Glutamatergic neuron (in vitro differentiated cells): ENCODE measurements at places on chromosomes 3 and 15.

GRCh38 chr3:175989161-175989560, 1130.0 kb downstream of the NAALADL2 start:
- no peak for DNase-seq

GRCh38 chr15:25094519-25094918, 139.7 kb downstream of the SNRPN start:
- no peak for DNase-seq

GRCh38 chr15:36090286-36090946, 489.0 kb upstream of the CDIN1 start:
- no peak for DNase-seq

DNA sequence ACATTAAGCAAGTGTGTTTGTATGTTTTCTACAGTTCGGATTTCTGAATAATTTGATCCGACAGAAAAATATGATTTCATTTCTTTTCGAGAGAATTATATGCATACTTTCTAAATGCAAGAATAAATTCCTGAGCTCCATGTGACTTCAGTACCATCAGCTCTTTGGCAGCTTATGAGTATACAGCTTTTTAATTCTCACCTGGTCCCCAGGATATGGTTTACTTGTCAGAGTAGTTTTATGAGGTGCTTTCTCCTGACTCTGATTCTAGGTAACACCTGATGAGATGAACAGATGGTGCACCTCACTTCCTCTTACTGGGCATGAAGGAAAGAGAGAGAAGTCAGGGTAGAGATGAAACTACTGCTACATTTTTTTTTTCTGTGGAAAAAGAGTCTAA, 3.1 kb downstream of the HGD start:
- no peak for DNase-seq

- no peak for DNase-seq
Measured at GRCh38 chr15:40245666-40246450, 7.0 kb downstream of the PAK6 start.

GRCh38 chr3:79598594-79598993, 169.2 kb downstream of the ROBO1 start:
- DNase-seq = no peak

- DNase-seq = no peak
Measured at GRCh38 chr15:32952901-32953532, 235.2 kb downstream of the GREM1 start.

GRCh38 chr3:82595530-82595929, 834.1 kb upstream of the GBE1 start:
- no peak for DNase-seq

DNA sequence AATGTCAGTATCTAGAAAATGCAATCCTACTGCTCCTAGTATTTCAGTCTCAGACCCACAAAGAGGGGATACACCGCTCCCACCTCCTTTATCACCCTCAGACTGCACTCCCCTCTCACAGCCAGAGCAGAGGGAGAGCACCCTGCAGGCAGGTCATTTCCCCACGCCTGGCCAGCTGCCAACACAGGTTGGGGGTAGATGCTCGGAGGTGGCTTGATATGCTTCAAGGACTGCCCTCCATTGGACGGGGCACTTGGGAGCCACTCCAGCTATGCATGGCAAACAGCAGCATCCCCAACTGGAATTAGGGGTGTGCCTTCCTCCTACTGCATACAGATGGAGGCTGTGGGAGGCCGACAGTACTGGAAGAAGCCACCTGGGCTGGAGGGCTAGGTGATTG, 41.9 kb downstream of the TMEM266 start:
- DNase-seq = no peak

GRCh38 chr3:72159487-72159886, 374.5 kb upstream of the PROK2 start:
- DNase-seq = no peak

DNA sequence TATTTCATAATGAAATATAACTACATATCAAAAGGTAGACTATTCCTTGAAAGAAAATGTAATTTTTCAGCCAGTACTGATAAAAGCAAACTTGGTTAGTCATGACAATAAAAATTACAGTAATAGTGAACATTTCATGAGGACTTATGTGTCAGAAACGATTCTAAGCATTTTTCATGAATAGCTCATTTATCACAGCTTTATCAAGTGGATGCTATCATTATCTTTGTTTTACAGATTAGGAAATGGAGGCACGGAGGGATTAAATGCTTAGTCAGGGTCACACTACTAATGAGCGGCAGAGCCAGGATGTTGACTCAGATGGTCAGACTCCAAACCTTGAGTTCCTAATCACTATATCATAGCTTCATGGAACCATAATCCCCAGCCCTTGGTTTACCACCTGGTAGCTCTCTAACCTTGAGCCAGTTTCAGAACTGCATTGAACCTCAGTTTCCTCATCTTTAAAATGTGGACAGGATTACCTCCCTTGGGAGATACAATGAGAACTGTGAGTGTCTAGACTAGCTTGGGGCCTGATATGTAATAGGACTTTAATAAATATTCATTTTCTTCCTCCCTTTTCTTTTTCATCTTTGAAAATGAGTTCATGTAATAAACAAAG, 85.4 kb downstream of the TNIK start:
- DNase-seq = no peak

- no peak for DNase-seq
Measured at GRCh38 chr3:184619369-184619768, 57.8 kb downstream of the EPHB3 start.
